PC-3 (cell line): ENCODE measurements at places on chromosomes 1 and 21. TPM values are rescaled to one million over a fixed set of nuclear protein-coding genes. Genes with fewer than 3 reads are reported as not detected.

The SKI gene
- 28.3 and 61.7 TPM in 2 replicates for total RNA-seq

The GPR3 gene
- total RNA-seq, result 4.7 TPM in 2 replicates

DNA sequence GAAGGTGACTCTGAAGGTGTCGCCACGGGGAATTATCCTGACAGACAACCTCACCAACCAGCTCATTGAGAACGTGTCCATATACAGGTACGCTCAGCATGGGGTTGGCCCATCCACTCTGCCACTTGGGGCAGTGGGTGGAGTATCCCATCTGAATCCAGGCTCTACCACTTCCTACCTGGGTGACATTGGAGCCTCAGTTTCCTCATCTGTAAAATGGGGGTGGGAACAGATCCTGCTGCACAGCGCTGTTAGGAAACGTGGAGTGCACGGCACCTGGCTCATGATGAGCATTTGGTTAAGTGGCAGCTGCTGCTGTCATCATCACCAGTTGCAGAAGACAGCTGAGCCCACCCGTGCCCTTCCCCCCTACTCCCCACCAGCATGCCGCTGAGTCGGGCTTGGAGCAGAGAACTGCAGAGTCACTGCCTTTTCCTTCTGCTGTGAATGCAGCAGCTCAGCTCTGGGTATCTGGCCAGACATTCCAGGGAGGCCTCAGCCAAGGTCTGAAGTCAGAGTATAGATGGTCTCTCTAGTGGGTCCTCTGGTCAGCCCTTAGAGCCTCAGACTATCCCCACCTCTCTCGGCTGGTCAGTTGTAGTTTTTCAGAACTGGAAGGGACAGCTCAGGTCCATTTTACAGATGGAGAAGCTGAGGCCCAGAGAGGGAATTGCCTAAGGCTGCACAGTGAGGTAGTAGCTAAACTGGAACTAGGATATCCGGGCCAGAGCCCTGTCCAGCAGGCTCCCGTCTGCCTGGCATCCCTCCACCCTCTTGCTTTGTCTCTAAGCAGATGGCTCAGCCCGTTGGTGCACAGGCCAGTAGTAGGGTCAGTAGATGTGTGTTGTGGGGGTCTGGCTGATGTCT, 11.7 kb downstream of the LDLRAP1 start:
- no peak for DNase-seq

DNA sequence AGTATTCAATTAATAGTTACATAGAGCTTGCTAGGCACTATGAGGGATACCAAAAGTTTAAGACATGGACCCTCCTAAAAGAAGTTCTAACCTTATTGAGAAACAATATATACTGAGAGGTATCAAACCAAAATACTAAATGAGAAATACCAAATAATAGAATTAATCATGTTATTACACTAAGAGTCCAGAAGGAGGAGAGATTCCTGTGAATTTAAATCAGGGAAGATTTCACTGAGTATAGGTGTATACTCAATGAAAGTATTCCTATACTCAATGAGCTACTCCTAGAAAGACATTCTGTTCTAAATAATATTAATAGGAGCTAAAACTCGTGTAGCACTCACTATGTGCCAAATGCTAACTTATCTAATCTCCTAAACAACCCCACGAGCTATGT, 9.4 kb downstream of the CR1L start:
- DNase-seq, result peak; percentile 58

DNA sequence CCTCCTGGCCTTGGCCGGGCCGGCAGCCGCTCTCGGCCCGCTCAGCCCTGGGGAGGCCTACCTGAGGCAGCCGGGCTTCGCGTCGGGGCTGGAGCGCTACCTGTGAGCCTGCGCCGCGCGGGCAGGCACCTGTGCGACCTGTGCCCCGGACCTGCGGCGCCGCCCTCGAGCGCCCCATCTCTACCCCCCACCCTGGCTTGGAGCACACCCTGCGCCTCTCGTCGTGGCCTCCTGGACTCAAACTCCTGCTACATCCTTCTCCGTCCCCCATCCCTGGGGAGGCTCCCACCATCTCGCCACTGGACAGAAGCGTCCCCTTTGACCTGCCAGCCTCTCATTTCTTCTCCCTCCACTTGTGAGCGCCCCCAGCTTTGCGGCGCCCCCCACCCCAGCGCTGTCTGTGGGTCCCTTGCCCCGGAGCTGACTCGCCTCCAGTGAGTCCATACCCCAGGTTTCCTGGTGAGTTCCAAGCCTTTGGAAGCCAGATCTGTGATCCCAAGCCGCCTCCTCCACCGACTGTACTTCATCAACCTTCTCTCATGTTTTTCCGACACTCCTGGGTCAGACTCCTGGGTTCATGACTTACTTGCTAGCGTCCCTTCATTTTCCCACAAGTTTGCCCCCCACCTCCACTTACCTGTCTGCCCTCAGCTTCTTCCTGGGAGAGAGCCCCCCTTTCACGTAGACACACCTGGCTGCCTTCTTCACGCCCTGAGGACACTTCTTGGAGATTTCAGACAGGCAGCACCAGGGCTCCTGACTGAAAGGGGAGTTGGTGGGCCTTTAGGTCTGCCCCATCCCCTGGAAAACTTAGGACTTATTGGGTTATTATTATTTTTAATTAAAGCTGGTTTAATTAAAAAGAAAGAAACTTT, 1.3 kb downstream of the FOXE3 start:
- no peak for DNase-seq

- no peak for DNase-seq
Observed at GRCh38 chr1:22912311-22912710, 60.4 kb downstream of the LACTBL1 start.
